Lung (tissue), 17 donors: ENCODE measurements at places on chromosomes 13 and 19. TPM values are rescaled to one million over a fixed set of nuclear protein-coding genes. Genes with fewer than 3 reads are reported as not detected.
A peak's percentile ranks its signal among the peaks of the same experiment; 100 is the strongest.

GRCh38 chr13:88585861-88586260, 914.7 kb downstream of the SLITRK5 start:
- DNase-seq = no peak

- no peak for DNase-seq
Measured at GRCh38 chr19:7063764-7064418, 5.4 kb upstream of the MBD3L3 start.

DNA sequence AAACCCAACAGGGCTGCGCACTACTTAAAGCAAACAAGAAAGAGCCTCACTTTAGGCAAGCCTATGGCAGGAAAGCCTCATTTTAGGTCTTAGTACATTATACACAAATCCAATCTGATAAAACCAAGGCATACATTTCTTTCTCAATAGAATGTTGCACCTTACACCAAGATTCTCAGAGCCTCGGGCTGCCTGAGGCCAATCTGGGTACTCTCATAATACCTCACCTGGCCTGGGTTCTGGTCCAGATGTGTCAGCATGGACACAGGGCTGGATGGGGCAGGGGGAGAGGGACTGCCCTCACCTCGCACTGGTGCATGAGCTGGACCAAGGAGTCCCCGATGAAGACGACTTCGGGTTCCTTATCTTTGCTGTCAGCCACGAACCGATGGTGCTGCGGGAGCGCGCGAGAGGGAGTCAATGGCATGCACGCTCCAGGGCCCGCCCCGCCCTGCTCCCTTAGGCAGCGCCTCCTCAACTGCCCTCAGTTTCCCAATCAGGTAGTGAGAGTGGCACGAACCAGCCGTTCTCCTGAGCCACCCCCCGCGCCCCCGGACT, at the start of gene PRR19:
TSS of gene PRR19 (plus strand) at position 487 of the 558 bp plus-strand sequence. CDS start 7,453 bp downstream, outside the sequence.
- DNase-seq = peak; percentile 38

DNA sequence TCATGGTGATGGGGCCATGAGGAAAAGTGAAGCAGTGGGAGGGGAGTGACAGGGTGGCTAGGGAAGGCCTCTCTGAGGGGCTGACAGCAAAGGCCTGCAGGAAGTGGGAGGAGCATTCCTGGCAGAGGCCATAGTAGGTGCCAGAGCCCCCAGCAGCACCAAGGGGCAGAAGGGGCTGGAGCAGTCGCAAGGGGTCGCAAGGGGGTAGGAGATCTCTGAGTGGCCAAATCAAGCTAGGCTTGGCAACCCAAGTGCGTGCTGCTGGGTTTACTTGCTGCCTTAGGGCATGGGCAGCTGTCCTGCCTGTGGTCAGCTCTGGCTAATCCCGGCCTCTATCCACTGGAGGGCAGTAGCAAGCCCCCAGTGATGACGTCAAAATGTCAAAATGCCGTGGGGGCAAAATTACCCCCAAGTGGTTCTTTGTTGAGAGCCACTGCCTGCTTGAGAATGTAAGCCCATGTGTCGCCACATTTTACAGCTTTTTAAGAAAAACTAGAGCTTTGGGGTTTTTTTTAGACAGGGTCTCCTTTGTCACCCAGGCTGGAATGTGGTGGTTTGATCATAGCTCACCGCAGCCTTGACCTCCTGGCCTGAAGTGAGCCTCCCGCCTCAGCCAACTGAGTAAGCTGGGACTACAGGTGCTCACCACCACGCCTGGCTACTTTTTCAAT, 11.8 kb downstream of the CCDC97 start:
- peak; percentile 41 for DNase-seq

DNA sequence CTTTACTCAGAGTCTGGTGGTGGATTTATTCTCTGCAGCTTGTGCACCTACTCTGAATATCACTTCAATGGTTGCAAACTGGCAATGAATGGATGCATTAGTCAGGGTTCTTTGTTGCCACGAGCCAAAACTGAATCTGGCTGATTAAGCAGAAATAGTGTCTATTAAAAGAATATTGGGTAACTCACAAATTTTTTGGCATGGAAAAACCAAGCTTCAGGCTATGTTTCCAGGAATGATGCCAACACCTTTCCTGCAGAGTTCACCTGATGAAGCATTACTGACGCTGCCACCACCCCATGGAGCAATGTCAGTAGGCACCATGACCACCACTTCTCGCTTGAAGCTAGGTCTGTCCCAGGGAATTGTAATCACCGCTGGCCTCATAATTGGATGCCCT, 597.8 kb upstream of the SLC10A2 start:
- no peak for DNase-seq

DNA sequence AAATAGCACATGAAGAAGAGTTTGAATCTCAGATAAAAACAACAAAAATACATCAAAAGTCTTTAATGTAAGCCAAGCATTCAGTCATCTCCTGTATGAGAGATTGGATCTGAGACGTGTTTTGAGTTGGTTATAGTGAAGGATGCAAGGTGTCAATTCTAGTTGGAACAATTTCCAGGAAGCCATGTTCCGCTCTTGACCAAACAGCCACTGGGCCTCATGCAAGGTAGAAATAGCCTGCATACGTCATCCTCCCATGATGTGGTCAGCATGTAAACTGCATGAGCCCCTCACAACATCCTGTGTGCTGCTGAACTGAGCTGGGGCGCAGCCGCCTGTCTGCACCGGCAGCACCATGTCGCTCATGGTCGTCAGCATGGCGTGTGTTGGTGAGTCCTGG, at the start of gene KIR3DL3:
TSS of gene KIR3DL3 (plus strand) at position 301 of the 400 bp plus-strand sequence. CDS start at position 356, 55 bp downstream.
- no peak for DNase-seq

GRCh38 chr19:16899566-16900075, 10.8 kb downstream of the F2RL3 start:
- DNase-seq = no peak

DNA sequence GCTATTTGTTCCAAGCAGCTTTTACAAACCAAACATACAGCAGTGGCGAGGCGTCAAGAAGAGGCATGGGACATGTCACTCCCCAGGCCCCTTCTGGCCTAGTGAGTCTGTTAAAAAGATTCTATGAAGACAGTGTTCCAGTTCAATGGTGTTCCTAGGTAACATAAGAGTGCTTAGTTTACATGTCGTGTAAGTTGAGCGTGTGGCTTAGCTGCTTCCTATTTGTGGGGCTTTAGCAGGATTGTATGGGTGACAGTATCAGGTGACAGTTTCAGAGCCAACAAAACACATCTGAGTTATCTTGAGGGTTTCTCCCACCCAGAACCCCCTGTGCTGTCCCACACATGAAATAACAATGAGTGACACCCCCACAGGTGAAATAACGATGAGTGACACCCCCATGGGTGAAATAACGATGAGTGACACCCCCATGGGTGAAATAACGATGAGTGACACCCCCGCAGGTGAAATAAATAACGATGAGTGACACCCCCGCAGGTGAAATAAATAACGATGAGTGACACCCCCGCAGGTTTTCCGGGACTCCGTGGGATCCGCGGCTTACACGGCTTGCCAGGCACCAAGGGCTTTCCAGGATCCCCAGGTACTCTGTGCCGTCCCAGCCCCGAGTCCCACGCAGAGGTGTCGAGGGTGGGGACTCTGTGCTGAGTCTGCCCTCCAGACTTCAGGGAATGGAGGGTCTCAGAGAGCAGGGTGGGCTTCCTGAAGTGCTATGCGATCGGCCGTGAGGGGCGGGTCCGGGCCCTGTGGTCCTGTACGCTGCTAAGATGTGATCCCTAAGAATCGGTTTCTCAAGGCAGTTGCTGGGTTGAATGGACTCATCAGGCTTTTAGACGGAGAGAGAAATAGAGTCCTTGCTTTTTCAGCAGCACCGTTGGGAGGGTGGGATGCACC, 68.6 kb downstream of the RAB20 start:
- DNase-seq = no peak

DNA sequence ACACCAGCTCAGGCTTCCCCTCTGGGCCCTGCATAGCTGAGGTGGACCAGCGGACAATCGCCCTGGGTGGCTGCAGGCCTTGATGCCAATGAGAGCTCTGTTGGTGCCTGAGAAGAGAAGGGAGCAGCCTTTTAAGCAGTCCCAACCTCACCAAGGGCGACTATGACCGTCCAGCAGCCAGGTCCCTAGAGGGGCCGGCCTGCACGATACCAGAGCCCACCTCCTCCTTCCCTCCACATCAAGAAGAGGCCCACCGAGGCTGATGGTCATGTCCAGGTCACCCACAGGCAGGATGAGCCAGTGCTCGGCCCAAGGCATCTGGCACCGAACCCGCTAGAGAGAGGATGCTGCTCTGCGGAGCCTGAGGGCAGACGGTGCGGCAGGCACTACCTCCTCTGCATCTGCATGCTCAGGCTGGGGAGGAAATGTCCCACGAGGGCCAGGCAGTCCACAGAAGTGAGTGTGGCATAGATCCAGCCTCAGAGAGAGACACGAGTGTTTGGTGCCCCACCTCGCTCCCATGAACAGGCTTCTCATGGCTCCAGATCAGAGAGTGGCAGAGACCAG, 219.4 kb downstream of the TUBA3C start:
- DNase-seq = no peak

ZFP14 gene
- total RNA-seq = 3.8 TPM

PRR19 gene
- 1.0 TPM for total RNA-seq

SPHK2 gene
- 35.3 TPM for total RNA-seq

SLC8A2 gene
- total RNA-seq = 0.26 TPM
